Activated CD4-positive, alpha-beta T cell treated with anti-CD3 and anti-CD28 coated beads, Interleukin-2, amount 50 U/mL, for 4 hours (primary cell): ENCODE measurements at places on chromosomes 2 and 18.

DNA sequence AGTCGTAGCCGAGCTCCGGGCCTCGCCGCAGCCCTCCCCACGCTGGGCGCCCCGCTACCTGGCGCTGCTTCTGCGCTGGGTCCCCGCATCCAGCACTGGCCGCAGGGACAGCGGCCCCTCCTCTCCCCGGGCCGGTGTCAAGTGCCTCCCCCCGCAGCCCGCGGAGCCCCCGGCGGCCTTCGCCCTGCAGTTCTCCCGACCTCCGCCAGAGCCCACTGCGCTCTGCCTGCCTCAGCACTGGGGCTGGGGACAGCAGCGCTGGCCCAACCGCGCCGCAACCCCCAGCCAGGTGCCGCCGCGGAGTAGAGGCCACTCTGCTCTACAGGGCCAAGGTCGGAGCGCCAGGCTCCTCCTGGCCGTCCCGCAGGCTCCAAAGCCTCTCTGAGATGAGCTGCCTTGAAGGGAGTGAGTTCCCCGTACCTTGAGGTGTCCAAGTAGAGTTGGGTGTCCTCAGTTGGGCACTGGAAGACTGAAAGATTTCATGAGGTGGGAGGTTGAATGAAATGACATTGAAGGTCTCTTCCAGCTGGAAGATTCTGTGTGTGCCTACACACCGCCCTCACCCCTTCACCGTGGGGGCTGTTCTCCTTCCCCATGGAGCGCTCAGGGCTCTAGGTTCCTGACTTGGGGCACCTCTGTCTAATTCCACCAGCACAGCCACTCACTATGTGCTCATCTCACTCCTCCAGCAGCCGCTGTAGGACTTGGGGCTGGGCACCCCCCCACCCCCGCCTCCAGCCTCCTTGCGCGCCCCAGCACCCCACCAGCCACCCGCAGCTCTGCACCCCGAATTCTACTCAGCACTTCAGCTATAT lies 854 bp upstream of the DNMT3A start:
- DNase-seq = peak; percentile 68

GRCh38 chr2:199228887-199229819 lies 228.6 kb downstream of the SATB2 start:
- DNase-seq = no peak

DNA sequence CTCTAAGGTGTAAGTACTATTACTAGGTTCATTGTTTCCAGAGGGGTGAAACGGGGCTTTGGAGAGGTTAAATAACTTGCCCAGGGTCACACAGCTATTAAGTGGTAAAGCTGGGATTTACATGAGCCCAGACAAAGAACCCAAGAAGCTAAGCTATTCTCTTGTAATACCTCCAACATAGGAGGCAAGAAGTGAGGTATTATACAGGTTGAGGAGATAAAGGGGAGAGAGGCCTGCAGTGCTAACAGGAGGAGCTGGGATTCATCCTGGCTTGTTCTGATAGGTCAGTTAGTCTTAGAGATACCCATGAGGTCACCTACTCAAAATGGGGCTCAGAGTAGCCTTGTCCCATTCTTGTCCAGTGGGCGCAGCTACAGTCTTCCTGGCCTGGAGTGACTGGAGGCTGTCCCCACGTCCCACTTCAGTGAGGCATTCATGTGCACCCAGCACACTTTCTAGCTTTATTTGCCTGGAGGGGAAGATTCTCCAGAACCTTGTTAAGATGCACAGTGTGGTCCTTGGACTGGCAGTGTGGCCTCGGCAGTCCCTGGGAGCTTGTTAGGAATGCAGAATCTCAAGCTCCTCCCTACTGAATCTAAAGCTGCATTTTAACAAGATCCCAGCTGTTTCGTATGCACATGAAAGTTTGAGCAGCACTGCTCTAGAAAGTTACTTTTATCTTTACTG lies 63.5 kb downstream of the MEIS1 start:
- no peak for DNase-seq

GRCh38 chr2:136051001-136051724 lies 65.7 kb upstream of the DARS1 start:
- DNase-seq = no peak
